ENCODE measurements at places on chromosomes 1 and 21.
A peak's percentile ranks its signal among the peaks of the same experiment; 100 is the strongest.

GRCh38 chr1:226164154-226164553 is 22.4 kb downstream of the ACBD3 start:
- DNase-seq, result no peak

DNA sequence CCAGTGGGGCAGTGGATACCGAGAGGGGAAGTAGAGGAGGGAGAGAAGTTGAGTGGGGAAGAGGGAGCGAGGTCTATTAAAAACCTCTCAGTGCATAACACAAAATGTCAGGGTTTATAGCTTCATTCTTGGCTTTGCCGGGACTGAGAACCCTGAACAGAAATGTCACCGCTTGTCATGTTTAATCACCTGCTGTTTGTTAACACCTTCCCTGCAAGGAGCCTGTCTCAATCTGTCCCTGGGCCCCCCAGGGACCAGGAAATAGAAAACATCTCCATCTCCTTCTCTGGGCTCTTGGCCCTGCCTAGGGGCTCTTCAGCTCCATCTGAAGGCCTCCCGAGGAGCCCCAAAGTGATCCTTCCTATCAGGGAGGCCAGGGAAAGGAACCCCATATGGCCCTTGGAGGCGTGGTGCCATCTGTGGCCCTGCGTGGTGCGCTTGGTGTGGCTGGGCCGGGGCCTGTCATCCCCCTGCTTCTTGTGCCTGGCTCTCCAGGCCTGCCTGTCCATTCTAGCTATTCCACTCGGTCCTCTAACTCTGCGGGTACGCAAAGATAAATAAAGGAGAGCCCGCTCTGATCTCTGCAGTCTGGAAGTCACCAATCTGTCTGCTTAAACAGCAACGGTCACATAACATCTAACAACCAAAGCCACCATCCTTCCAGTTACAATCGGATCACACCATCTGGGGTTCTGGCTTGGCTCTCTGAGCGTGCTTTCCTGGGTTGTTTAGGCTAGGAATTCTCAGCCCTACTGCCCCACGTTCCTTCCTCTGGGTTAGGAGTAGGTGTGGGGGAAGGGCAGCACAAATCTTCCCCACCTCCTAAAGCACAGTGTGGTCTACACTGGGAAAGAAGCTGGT is 113.8 kb downstream of the CASZ1 start:
- no peak for DNase-seq

DNA sequence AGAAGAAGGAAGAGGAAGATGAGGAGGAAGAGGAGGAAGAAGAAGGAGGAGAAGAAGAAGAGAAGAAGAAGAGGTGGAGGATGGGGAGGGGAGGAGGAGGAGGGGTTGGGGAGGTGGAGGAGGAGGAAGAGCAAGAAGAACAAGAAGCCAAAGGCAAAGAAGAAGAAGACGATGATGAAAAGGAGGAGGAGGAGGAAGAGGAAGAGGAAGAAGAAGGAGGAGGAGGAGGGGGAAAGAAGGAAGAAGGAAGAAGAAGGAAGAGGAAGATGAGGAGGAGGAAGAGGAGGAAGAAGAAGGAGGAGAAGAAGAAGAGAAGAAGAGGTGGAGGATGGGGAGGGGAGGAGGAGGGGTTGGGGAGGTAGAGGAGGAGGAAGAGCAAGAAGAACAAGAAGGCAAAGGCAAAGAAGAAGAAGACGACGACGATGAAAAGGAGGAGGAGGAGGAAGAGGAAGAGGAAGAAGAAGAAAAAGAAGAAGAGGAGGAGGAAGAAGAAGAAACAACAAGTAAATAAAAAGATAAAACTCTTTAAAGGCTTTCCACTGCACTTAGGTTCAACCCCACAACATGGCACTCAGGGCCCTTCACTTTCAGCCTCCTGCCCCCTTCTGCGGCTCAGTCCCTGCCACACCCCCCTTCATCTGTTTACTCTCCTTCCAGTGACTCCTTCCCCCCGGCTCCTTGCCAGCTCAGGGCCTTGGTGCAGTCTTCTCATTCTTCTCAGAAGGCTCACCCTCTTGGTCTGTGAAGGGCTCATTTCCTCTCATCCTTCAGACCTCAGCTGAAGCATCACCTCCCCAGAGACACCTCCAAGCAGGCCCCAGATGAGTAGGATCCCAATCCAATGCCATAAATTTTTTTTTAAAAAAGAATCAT is 114.0 kb downstream of the KCNN3 start:
- DNase-seq, result no peak

- DNase-seq, result no peak
Measured at GRCh38 chr1:206059355-206059915, 6.5 kb downstream of the RHEX start.

- peak; percentile 99 for DNase-seq
Measured at GRCh38 chr1:27111626-27112573, 43.0 kb downstream of the SLC9A1 start.

DNA sequence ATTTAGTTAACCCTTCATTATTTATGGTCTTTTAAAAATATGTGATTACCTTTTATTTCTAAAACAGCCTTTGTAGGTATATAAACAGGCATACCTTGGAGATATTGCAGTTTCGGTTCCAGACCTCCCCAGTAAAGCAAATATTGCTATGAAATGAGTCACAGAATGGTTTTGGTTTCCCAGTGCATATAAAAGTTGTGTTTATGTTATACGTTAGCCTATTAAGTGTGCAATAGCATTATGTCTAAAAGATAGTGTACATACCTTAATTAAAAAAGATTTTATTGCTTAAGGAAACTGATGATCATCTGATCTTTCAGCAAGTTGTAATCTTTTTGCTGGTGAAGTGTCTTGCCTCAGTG is 44.1 kb downstream of the XCL2 start:
- no peak for DNase-seq
